ENCODE measurements at places on chromosomes 4 and X.

DNA sequence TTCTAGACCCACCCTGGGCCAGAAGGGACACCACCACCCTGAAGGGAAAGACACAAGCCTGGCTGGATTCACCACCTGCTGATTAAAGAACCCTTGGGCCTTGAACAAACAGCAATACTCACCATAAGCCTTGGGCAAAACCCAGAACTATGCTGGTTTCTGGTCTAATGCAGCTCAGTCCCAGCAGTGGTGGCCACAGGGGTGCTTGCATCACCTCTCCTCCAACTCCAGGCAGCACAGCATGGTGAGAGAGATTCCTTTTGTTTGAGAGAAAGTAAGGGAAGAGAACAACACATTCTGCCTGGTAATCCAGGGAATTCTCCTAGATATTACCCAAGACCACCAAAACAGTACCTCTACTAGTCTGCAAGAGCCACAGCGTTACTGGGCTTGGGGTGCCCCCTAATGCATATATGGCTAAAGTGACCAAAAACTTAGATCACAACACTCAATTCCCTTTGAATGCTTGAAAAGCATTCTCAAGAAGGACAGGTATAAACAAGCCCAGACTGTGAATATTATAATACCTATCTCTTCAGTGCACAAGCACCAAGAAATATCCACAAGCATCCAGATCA is 25.7 kb downstream of the RNF128 start:
- peak; percentile 3 for DNase-seq

DNA sequence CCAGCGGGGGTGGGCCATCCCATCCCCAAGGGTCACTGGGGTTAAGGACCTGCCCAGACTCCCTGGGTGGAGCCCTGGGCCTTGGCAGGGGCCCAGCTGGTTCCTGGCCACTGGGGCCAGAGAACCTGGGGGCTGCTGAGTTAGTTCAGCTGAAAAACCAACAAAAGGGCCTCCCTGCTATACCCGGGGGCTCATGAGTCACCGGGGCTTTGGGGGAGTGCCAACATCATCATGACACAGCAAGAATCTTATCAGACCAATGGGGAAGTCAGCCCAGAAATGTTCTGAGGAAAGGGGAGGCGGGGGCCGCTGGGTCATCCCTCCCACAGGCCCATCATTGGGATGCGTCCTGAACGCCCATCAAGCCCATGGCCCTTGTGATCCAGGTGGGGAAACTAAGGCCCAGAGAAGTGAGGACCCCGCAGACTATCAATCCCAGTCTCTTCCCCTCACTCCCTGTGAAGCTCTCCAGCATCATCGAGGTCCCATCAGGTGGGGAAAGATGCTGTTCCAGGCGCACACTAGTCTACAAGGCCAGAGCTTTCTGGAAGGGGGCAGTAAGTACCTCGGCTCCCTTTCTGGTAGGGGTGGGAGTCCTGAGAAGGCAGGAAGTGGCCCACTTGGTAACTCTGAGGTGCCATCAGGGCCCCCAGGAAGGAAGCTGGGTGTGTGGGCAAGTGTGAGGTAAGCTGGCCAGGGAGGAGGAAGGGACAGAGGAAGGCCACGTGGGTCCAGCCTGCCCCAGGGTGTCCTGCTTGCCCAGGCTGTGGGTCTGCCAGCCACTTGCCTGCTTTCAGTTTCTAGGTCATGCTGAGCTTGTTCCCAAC is 4.5 kb downstream of the G6PD start:
- DNase-seq, result peak; percentile 85

DNA sequence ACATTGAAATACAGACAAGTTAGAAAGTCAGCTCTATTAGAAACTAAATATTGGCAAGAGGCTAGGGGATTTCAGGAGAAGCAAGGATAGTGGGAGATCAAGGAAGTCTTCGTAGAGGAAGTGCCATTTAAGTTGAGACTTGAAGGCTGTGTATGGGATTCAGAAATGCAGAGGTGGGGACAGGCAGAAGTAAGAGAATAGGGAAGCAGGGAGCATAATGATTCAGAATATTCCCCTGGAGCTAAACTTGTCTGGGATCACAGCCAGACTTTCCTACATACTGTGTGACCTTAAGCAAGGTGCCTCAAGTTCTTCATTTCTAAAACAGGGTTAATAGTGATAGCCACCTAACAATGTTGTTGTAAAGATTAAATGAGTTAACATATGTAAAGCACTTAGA is 108.8 kb downstream of the DDIT4L start:
- no peak for DNase-seq

DNA sequence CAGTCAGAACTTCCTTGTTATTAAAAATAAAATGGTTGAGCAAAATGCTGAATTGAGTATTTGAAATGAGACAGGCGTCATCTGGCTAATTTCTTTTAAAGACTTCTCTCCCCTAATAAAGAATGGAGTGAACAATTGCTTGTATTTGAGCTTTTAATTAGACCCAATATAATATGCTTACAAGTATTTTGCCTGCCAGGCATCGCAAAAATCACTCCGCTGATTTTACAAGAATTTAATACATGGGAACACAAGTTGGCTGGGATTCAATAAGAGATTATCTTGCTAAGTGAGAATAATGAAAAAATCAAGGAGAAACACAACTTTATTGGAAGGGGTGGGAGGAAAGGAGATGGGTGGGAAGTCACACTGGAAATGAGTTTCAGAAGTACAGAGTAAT is 52.3 kb downstream of the KLF3 start:
- no peak for DNase-seq

DNA sequence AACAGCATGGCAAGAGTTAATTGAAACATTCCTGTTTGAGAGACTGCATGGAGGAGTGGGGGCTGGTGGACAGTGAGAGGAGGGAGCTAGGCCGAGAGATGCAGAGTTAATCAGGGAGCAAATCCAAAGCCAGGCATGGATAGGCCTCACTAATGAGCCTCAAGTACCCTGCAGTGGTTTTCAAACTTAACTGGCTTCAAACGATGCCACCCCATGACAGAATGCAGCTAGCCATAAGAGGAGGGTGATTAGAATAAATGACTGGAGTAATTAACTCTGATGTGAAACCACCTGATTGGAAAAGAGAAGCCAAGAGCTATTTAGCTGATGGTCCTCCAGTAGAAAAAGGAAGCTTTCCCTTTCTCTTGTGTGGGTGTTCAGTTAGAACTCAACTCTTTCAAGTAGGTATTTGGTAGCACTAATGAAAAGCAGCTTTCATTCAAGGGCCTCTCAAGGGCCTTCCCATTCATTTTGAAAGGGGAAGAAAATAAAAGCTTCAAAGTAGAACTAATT is 215.4 kb upstream of the MAB21L2 start:
- DNase-seq, result no peak

DNA sequence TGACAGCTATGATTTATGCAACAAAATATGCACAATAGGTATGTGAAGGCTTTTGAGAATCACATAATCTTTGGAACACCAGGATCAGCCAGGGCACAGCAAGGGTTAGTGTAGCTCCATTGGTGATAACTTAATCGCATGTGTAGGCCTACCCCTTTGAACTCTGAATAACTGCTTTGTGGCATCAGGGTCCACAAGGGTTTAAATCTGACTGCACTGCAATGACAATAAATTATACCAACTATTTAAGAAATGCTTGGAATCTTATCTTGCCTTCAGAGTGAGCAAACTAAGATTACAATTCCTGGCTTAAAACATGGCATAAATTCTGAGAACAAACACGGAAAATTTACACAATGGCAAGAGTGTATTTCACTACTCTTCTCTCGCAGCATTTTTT is 245.8 kb downstream of the FBXO8 start:
- DNase-seq, result peak; percentile 8

DNA sequence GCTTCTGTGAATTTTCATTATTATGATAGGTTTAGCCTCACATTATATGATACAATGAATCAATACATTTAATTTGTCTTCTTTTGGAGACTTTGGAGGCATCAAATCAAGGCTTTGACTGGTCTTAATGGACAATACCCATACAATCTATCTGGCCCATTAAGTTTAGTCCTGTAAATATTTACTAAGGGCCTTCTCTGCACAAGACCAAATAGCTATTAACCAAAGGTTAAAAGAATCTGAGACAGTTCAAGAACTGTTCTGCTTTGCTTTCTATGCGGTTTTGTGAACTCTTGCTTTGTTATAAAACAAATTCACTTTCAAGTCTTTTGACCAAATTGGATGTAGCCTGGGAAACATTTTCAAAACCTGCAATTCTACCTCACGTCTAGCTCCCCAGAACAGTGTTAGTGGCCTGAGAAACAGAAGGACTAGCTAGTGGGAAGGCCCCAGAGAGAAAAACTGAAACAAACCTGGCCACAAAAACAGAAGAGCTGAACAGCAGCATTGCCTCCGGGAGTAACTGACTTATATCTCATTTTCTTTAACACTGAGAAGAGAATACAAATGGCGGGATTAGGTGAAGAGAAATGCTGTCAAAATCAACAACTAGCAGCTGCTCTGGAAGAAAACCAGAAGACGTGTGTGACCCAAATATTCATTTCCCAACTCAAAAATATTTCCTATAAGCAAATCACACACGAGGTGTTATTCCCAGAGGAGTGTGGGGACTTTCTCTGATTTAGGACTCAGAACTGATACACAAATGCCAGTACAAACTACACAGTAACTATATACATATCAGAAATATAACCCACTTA is 548 bp downstream of the TLR1 start:
- peak; percentile 31 for DNase-seq

GRCh38 chrX:21412029-21412428 is 37.8 kb downstream of the CNKSR2 start:
- DNase-seq, result no peak

- DNase-seq, result no peak
Measured at GRCh38 chrX:154113729-154114128, 16.2 kb upstream of the MECP2 start.

DNA sequence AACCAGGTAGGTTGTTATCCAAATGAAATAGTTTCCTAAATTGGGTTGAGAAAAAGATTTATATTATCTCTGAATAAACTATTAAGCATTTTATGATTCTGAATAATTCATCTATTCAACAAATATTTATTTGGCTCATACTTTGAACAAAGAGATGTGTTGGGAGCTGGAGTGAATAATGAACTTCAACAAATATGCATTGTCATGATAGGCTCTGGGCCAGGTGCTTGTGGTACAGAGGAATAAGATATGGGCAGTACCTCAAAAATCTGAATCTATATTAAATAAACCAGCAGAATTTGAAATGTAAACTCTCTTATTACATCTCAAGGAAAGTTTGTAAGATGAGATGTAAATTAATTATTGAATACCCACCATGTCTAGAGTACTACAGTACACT is 75.7 kb upstream of the DCLK2 start:
- no peak for DNase-seq

- DNase-seq, result no peak
Measured at GRCh38 chr4:2928242-2929176, 34.7 kb downstream of the NOP14 start.

DNA sequence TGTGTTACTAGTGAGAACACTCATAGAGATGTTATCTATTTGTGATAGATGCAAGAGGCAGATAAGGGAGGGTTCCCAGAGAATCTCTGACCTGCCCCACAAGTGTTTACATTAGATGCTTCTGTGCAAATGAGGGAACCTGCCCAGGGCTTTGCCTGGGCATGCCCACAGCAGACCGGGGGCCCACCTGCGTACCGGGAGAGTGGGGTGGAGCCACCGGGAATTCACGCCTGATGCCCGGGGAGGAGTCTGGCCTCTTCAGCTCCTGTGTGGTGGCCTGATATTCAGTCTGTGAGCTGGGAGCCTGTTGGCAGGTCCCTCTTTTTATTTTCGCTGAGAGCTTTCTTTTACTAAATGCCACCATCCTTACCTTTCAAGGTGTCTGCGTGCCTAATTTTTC is 155.7 kb downstream of the SNCA start:
- no peak for DNase-seq

DNA sequence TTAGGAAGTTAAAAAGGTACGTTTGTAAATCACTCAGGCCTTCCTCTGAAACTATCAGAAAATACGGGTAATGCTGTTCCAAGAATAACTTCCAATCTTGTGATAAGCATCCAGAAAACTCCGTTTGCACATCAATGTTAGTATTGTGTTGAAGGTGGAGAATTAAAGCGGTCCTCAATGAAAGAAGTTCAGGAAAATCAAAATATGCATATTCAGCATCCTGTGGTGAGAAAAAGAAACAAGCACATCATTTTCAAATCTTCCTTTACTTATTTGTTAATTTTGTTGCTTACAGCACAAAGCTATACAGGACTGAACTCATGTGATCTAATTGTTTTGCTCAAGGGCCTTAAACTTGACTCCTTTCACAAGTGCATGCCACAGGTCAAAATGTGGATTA is 18.5 kb downstream of the DDX60L start:
- DNase-seq, result no peak

- peak; percentile 44 for DNase-seq
Measured at GRCh38 chr4:120443116-120443515, 376.5 kb upstream of the MAD2L1 start.

DNA sequence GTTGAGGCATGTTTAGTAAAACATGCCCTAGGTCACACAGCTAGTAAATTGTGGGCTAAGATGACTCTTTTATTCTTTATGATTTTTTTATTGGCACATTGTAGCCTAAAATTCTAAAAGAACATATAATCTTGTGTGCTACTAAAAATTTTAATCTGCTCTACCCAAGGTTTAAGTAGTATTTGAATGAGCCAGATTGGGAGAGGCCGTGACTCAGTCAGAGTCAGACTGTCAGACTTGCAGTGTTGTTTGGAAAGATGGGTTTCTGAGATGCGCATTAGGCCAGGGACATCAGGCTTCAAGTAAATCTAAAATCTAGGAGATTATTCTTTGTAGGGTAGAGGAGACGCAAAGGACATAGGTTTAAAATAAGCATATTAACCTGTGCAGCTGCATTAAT is 30.7 kb upstream of the TMPRSS11E start:
- DNase-seq, result no peak

GRCh38 chrX:9958183-9958582 is 9.0 kb upstream of the CLDN34 start:
- no peak for DNase-seq

- DNase-seq, result peak; percentile 64
Measured at GRCh38 chrX:19370061-19370460, 26.3 kb downstream of the PDHA1 start.

All from AG10803 (cell line).